Fibroblast of the aortic adventitia (primary cell): ENCODE measurements at places on chromosomes 6 and 20.

DNA sequence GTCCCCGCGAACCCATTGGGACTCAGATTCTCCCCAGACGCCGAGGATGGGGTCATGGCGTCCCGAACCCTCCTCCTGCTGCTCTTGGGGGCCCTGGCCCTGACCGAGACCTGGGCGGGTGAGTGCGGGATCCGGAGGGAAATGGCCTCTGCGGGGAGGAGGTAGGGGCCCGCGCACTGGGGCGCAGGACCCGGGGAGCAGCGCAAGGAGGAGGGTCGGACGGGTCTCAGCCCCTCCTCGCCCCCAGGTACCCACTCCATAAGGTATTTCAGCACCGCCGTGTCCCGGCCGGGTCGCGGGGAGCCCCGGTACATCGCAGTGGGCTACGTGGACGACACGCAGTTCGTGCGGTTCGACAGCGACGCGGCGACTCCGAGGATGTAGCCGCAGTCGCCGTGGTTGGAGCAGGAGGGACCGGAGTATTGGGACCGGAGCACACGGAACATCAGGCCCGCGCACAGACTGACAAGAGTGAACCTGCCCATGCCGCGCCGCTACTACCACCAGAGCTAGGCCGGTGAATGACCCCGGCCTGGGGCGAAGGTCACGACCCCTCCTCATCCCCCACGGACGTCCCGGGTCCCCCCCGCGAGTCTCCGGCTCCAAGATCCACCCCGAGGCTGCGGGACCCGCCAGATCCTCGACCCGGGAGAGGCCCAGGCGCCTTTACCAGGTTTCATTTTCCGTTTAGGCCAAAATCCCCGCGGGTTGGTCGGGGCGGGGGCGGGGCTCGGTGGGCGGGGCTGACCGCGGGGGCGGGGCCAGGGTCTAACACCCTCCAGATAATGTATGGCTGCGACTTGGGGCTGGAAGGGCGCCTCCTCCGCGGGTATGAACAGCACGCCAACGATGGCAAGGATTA is 15.7 kb upstream of the HLA-A start:
- DNase-seq = peak; percentile 46

DNA sequence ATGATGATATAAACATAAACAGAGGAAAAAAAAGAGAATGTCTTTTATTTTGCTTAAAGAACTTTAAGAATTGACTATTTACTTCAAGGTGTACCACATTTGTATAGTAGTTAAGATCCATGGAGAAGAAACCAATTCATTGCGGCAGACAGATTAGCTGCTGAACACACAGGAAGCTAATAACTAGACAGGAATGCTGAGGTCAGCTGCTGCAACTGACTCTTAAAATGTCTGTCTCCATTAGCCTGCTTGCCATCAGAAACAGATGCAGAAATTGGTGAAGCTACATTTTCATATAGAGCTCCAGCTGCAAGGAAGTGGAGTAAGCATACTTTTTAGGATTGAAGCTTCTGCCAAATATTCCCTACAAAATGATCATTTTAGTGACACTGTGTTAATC is 939.5 kb downstream of the EPHA7 start:
- DNase-seq = no peak

- no peak for DNase-seq
These were observed 45.4 kb downstream of the MYB start for GRCh38 chr6:135226537-135226936.

GRCh38 chr6:77561768-77562314 is 91.0 kb upstream of the MEI4 start:
- no peak for DNase-seq

DNA sequence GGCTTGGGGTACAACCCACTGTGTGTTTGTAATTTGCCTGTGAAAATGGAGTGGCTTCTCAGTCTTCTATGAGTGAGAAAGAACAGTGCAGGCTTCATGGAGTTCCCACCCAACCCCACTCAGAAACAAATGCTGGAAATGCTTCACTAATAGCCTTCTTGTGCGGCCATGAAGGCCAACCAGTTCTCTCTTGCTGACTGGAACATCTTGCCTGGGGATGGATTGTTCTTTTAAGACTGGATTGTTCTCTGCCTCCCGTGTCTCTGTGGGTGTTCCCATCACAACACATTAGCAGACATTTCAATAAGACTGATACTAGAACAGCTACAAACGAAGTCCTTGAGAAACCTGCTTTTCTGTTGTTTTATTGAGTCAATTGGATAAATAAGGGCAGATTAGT is 110.6 kb downstream of the PPP1R14C start:
- no peak for DNase-seq

- peak; percentile 94 for DNase-seq
These were observed 96.0 kb downstream of the CEBPB start for GRCh38 chr20:50286609-50287008.

GRCh38 chr20:49572857-49573256 is 4.9 kb upstream of the PTGIS start:
- no peak for DNase-seq

GRCh38 chr6:146260886-146261285 is 232.0 kb downstream of the GRM1 start:
- no peak for DNase-seq

DNA sequence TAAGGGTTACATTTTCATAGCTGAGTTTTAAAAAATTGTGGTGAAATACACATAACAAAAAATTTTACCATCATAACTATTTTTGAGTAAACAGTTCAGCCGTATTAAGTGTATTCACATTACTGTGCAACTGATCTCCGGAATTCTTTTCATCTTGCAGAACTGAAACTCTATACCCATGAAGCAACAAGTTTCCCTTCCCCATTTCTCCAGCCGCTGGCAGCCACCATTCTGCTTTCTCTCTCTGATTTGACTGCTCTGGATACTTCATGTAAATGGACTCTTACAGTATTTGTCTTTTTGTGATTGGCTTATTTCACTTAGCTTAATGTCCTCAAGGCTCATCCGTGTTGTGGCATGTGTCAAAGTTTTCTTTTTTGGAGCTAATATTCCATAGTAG is 341.6 kb downstream of the QKI start:
- DNase-seq = no peak

- DNase-seq = no peak
These were observed at the start of gene ZBTB46 for GRCh38 chr20:63830841-63831588. TSS of gene ZBTB46 (minus strand) at chr20:63831264. CDS start at chr20:63790757, 40,507 bp downstream.

GRCh38 chr6:32151181-32151862 is 417 bp downstream of the PRRT1 start:
- no peak for DNase-seq

DNA sequence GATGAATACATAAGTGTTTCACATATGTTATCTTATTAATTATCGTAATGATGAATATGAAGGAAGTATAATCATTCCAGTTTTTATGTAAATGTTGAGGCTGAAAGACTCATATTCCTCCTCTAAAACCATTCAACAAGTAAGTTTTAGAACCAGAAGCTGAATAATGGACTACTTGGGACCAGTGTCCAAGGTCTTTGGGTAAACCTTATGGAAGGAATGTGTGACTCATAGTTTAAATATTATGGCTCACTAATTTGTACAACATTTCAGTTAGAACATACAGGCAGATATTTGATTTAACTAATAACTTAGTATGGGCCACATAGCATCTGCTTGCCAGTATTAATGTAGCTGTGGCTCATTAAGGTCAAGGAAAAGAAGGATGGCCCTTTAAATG is 209.6 kb downstream of the TFAP2B start:
- DNase-seq = peak; percentile 7

DNA sequence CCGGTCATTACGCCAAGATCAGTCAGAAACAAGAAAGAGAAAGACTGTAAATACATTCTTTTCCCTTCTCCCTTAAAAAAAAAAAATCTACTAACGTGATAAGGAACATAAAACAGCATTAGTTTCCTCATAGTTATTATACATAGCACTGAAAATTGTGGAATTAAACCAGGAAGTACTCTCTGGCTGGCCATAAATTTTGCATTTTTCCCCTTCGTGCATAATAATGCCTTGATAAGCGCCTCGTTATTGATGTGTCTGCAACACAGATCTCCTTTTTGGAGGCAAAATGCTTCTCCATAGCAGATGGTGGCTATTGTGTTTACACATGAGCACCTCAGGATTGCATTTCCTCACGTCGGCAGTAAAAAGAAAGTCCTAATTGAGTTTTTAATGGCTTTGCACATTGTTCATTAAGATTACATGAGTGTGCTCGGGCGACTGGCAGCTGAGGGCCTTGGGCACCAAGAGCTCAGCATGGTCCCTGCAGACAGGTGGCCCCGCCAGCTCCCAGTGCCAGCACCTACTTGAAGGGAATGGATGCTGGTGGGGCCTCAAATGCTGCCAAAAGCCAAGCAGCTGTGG is 394.5 kb downstream of the PTPRT start:
- no peak for DNase-seq

- peak; percentile 86 for DNase-seq
These were observed 33.0 kb upstream of the FILIP1 start for GRCh38 chr6:75526502-75527127.

GRCh38 chr6:35038076-35038475 is 103.1 kb downstream of the TCP11 start:
- no peak for DNase-seq

DNA sequence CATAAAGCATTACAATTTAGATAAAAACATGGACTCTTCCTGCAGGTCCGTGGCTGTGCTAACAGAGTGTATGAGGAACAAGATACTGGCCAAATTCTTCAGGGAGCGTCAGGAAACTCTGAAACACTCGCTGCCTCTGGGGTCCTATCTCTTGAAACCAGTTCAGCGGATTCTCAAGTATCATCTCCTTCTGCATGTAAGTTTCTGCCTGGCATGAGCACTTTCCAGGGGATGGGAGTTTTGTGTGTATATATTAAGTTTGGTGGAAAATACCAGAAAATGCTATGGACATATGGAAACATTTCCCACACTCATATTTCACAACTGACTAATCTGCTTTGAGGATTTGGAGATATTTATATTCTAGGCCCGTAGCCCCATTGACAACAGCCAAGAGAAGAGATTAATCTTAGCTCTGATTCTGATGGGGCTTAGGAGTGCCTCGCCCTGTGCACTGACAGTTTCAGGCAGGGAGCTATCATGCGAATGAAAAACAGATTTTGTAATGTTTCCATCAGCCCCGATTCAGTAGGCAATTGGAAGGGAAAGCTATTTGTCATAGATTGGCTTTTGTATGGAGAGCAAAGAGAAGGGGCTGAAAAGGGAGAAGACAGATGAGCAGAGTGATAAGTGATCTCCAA is 64.7 kb upstream of the MTHFD1L start:
- DNase-seq = peak; percentile 78

GRCh38 chr6:128070406-128070805 is 169.5 kb upstream of the THEMIS start:
- peak; percentile 46 for DNase-seq

DNA sequence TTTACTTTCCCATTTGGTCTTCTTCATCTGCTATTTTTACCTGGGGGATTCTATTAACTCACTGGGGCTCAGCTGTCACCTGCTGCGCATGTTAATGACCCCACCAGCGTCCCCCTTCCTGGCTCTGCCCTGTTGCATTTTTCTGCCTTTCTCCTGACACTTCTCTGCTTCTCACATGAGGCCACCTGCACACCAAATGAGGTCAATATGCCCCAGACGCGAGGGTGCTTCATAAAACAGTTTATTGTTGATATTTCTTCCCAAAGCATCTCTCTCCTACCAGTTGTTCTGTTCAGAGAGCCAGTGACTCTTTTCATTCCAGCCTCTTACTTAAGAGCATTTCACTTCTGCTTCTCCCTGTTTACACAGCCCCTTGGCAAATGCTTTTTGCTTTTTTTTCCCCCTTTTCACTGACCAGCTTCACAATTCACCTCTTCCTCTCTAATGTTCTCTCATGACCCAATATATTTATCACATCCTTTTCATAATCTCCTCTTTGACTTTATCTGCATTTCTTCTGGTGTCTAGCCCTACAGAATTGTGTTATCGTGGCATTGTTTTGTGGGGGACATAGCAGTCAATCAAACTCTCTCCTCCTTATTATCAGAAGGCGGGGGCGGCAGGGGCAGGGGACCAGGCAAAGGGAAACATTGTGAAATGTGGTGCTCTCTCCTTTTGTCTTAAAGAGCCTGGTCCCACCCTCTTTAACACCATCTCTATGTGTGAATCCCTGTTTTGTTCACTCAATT is 545.8 kb upstream of the CITED2 start:
- no peak for DNase-seq

DNA sequence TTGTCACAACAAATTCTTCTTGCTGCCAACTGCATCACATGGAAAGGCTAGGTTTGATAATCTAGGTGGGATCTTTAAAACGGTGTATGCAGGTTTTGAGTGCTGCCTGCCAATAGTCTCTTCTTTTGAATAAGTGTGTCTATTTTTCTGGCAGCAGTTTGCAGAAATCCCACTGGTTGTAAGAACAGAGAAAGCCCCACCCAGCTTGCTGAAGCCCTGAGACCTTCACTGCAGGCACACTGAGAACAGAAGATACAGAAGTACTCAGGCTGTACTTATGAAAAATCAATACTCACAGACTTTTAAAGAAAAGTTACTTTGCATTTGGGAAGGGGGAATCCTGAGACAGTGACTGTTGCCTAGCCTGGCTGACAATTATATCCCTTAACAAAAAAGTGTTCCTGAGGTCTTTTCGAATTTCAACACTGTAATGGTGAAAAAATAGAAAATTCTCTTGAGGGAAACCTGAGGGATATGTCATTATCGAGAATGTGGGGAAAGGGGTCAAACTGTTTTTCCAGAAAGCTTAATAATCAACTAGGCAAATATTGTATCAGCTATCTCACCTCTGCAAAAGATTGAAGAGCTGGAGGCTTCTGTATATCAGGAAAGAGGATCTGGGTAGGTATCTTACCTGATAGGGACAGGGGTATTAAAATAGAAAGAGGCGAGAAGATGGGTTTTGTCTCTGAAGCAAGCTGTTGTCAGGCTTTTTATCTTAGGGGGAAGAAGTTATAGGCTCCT is 199.9 kb downstream of the LRFN2 start:
- DNase-seq = no peak

DNA sequence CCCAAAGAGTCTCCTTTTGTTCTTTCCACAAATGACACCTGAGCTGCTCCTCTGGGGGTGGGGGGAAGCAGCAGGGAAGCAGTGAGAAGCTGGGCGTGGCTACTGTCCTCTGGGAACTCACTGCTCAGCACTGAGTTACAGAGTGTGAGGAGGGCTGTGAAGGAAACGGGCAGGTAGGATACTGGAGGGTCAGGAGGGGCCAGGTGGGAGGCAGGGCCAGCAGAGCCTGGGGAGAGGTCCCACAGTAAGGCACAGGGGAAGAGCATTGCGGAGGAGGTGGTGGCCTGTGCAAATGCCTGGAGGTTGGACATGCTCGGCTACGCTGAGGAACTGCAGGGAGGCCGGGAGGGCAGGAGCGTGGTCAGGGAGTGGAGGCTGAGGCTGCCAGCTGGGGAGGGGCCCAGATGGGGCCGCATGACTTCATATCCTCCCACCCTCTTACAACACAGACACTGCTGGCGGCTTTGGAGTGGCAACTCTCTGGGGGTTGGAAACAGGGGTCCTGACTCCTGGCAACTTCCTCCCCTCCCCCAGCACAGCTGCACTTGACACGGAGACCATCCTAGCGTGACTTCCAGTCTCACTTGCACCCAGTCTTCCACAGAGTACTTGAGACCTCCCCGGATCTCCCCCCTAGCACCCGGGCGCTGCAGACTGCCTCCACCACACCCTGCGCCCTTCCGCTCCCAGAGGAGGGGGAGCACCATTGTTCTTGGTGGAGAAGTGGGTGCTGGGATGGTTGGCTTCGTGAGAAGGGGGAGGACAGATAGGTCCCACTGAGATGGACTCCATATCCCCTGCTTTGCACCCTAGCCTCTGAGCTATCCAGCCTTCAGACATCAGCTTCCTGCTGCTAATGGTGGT is 34.2 kb downstream of the RBM38 start:
- peak; percentile 28 for DNase-seq

- DNase-seq = no peak
These were observed 80.6 kb upstream of the SULF2 start for GRCh38 chr20:47865912-47866311.
